Stimulated activated CD8-positive, alpha-beta memory T cell treated with anti-CD3 and anti-CD28 coated beads, Interleukin-15, amount 100 ng/mL, for 4 hours (primary cell): ENCODE measurements at places on chromosomes 1 and 21.

DNA sequence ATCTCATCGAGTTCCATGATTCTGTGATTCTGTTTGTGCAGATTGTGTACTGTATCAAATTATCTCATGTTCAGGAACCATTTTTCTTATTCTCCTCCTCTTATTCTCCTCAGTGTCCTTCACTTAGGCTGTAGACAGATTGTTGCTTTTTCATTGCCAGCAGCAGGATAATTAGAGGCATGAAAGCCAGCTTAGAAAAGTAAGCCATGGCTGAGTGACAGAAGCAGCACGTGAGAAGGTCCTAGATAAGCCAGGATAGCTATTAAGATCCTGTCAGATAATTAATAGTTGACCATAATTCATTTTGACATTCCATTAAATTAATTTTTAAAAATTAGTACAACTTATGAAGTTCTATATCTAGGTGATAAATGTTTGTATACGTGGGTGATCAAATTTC is 60.8 kb upstream of the PRKACB start:
- no peak for DNase-seq

DNA sequence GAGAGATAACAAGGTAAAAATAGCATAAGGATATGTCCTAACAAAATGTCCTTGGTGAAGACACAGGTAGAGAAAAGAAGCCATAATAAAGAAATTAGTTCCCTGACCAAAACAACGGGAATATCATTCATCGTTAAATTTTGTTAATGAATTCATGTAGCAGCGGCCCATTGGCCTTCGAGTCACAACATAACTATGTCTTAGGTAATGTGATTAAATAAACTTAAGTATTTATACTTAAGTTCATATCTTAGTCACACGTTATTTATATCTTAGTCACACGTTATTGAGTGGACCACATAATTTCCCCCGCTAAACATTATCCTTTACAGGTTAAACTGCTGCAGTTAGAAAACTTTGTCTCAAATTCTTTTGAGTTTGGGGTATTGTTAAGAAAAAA is 1.2 kb downstream of the NEXN start:
- no peak for DNase-seq

- DNase-seq = no peak
Measured at GRCh38 chr1:42424201-42424600, 31.6 kb downstream of the ZMYND12 start.

DNA sequence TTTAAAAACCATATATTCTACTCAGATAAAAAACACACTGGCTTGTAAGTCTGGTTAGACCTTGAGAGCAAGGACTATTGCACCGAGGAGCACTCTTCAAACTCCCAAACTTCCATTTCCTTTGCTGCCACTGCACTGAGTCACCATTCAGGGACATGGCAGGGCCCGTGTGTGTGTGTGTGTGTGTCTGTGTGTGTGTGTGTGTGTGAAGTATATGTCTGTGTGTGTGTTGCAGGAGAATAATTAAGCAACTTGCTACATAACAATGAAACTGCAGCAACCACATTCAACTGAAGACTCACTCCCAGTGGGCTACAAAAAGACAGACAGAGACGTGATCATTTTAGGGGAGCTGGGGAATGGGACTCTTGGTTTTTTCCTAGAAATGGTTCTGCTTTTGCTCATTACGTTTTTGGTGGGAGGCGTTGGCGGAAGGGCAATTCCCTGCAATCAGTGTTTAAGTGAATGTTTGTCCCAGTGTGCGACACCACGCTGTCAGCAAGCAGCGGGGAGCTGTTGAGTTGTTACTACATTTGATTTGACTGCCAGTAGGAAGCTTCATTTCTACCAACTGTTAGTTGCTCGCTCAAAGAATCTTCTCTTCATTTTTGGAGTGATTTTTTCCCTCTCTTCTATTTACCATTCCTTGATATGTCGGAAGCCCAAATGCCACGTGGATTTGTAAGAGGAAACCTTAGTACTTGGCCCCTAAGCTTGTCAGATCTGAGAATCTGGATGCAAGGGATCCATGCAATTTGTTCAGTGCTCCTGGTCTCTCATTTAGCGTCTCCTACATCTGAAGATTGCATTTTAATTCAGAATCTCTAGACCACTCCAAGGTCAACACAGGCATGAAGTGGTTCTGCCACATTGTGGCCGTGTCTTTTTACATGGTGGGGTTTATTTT is 36.1 kb downstream of the ESRRG start:
- DNase-seq = no peak

DNA sequence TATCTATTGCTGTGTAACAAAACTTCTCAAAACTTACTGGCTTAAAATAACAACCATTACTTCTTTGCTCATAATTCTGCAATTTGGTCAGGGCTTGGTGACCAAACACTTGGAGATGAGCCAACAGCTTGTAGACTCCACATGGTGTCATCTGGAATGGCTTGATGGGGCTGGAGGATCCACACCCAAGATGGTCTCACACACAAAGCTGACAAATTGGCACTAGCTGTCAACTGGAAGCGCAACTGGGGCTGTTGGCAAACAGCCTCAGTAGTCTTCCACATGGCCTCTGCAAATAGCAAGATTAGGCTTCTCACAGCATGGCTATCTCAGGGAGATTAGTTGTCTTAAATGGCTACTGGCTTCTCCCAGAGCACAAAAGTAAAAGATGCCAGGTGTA is 27.1 kb upstream of the MTF2 start:
- DNase-seq = no peak

- no peak for DNase-seq
Measured at GRCh38 chr1:245211761-245212160, 57.0 kb downstream of the KIF26B start.

DNA sequence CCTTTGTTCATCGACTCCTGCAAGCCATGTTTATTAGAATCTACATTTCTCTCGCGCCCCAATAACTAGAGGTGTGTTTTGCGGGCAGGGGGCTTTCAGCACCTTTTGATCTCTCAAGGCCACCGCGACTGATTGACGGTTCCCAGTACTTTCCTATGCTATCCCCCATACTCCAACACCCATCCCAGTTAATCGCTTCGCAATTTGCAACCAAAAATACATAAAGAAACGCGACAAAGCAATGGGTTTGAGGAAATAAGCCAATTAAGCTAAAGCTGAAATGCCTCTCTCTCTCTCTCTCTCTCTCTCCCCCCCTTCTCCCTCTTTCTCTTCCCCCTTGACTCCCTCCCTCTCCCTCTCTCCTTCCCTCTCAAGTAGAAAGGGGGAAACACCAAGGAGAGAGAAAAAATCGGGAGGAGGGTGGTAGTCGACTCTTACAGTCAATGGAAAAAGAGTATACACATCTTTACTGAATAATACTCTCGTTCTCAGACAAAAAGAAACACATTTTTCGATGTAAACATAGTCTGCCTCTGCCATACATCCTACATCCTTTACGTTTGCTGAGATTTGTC is 128.0 kb upstream of the DPYD start:
- DNase-seq = no peak
